ENCODE measurements at places on chromosomes 2 and 18.

- no peak for DNase-seq
Measured at GRCh38 chr2:233453916-233454315, 99.6 kb downstream of the DGKD start.

GRCh38 chr2:160299540-160299939 lies 99.5 kb upstream of the ITGB6 start:
- peak; percentile 35 for DNase-seq

DNA sequence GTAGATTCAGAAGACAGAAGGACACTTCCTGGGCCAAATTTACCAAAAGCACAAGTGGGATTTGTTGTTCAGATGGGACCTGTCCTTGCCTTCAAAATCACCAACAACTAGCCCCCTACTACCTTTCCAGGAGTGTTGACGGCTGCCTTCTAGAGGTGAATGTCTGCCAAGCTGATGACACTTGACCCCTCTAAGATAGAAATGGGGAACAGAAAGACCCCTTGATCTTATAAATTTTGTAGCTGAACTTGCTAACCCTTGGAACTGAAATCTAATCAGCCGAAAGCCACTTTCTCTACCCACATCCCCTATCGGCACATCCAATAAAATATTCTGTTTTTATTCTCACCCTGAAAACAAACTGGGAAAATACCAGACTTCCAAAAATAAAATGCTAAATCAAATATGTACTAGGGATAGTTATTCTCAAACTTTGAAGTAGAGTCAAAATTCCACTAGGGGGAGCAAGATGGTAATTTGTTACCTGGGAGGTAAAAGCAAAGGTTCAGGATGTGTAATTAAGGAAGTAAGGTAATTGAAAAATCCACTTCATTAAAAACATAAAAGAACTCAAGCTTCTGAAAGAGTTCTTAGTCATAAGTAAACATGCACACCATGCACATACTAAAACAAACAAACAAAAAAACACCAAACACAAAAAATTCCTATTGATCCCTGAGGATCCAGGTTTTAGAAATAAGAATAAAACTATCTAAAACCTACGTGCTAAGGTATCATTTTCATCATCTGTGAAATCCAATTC lies 119.2 kb downstream of the ANKRD44 start:
- DNase-seq: no peak

DNA sequence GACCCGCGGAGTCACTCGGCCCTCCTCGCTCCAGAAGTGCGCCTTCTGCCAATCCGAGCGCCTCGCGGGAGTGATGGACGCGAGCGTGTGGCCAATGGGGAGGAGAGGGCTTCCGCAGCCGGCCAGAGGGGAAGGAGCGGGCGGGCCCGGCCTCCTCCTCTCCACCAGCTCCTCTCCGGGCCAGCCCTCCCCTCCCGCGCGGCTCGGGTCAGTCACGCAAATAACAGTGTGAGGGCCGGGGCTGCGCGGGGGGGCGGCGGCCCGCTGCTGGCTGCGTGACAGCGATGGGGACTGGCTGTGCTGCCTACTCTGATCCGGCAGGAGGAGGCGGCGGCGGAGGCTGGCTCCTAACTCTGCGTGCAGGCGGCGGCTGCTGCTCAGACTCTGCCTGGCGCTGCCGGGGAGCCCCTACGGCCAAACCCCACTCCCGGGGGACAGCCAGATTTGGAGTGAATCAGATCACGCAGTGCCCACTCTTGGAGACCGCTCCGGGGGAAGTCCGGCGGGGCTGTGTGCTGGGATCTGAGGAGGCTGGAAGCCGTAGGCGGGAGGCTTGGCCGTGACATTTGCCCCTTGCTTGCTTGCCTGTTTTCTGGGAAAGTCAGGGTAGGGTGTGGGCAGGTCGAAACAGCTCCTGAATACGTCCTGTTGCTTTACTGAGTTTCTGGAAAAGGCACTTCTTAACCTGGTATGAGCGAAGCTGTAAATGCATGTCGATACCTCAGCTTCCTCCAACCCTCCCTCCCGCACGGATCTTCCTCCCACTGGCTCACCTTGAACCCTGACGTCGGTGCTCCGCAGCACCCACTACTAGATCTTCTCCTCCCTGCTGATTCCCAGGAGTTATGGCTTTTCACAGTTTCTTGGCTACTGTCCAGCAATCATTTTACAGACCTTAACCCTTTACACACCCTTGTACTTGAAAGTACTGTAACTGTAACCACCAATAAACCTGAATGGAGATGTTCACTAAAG lies 97.9 kb upstream of the SERTAD2 start:
- peak; percentile 27 for DNase-seq

GRCh38 chr2:1169291-1169949 lies 218.8 kb downstream of the SNTG2 start:
- no peak for DNase-seq

- DNase-seq: no peak
Measured at GRCh38 chr2:201127152-201127511, 11.2 kb downstream of the CFLAR start.

GRCh38 chr2:136497709-136498108 lies 267.6 kb upstream of the THSD7B start:
- no peak for DNase-seq

DNA sequence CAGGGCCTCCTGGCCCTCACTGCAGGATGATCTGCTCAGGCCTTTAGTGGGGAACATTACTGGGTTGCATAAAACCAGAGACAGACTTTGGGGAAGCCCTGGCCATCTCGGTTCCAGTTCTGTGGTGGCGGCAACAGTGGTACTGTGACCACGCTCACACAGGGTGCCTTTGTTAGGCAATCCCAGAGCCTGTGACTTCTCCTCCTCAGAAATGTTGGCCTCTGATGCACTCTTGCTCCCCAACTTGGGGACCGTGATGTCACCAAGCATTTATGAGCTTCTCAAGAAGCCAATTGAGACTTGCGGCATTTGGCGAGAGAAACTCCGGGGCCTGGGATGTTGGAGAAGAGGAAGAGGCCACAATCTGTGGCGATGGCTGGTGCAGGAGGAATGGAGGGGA lies 80.9 kb upstream of the PKDCC start:
- DNase-seq: no peak

DNA sequence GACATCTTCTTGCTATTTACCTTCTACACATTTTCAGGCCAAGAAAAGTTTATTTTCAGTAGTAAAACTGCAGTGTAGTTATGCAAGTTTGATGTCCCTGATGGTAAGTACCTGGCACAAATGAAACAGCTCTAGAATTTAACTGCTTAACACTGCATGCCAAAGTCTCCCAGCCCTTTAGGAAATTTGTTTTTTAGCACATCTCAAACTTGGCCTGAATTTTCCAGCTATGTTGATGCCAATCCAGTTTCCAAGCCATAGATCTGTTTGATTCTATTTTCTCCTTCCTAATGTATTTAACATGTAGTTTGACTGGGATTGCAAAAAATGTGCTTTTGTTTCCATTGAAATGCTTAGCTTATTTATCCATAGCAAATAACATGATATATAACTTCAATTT lies 29.3 kb upstream of the ZNF385B start:
- DNase-seq: no peak

DNA sequence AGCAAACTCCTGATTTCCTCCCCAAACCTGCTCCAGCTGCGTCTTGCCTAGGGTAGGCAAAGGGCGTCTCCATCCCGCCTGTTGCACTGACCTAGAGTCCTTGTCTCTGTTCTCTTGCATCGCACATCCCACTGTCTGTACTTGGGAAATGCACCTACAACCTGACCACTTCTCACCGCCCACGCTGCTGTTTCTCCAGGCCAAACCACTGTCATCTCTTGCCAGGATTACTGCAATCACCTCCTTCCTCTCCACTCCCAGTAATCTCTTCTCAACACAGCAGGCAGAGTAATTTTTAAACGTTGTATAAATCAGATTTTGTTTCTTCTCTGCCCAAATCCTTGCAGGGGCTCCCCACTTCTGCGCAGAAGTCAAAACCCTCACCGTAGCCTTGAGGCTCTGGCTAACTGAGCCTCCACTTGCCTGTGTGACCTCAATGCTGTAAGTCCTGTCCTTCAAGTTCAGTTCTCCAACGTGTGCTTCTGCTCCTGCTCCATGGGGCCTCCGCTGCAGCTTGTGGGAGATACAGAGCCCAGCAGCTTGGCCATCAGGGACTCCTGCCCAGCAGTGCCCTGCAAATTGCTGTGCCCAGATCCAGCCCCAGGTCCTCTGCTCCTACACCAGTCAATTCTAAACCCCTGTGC lies 27.7 kb upstream of the SEMA4C start:
- no peak for DNase-seq

GRCh38 chr2:101956465-101957438 lies 35.0 kb upstream of the IL1R2 start:
- no peak for DNase-seq

GRCh38 chr2:216034065-216034464 lies 20.7 kb upstream of the MREG start:
- DNase-seq: peak; percentile 78

DNA sequence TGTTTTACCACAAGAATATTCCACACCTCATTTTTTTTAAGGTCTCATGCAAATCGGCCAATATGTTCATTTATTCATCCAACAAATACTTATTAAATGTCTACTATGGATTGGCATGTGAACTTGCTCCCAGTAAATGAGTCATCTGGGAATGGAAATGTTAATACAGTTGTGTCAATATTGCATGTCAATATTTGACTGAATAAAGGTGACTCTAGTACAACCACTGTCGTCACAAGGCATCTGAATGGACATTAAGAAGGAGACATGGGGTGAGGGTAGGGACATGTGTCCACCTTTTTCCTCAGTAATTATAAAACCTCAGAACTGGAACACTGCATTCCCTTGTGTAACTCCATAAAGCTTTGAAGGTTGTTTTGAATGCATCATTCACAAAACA lies 365.4 kb downstream of the ADCYAP1 start:
- DNase-seq: no peak

DNA sequence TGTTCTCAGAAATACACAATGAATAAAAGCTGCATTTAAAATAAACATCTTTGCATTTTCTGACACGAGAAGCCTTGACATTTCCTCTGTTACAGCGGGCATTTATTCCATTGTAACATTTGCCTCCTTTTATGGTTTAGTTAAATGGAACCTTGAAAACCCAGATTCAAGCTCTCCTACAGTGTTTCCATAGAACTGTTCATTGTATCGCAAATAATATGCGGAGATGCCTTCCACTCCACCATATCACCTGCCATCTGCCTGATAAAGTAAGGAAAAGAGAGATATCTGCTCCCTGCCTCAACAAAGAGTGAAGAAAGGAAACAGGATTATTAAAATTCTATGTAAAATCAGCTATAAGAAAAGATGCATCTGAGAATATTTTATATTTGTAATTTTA lies 69.8 kb downstream of the CDH19 start:
- DNase-seq: no peak

DNA sequence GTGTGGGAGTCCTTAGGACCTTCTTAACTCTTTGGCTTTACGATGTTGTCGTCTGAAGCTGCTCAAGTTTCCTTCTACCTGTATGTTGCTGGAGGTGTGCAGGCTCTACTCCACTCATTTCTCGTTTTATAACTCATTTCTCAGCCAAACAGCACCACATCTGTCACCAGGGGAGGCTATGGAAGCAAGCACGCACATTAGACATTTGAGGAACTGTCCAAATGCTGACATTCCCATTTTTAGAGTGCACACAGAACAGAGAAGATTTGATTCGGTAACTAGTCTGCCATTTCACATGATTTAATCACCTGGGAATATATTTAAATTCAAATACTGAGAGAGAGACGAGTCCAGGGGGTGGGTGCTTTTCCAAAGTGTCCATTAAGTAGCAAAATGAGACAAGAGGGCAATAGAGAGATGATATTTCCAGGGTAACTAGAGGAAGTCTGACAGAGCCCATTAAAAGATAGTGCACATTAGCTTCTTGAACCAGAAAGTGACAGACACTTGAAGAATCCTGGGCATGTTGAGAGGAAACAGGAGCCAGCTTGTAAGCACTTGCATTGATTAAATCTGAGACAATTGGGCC lies 793.3 kb downstream of the TDRD15 start:
- no peak for DNase-seq

- no peak for DNase-seq
Measured at GRCh38 chr18:44096016-44096415, 584.7 kb upstream of the SETBP1 start.

- no peak for DNase-seq
Measured at GRCh38 chr2:30346471-30347169, 100.4 kb upstream of the LCLAT1 start.

DNA sequence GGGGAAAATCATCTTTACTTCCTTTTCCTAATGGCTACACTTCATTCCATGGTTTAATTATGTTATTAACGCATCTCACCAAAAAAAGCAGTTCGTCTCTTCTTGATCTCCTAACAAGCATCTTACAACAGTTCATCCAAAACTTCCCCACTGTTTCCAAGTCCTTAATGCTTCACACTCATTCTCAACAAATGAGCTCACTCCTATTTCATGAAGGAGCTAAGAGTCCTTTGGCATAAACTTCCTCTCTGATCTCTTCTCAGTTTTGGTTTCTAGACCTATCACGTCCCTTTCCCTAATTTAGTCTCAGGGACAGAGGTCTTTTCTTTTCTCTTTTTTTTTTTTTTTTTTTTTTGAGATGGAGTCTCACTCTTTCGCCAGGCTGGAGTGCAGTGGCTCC lies 205.9 kb upstream of the SLC39A10 start:
- DNase-seq: no peak

DNA sequence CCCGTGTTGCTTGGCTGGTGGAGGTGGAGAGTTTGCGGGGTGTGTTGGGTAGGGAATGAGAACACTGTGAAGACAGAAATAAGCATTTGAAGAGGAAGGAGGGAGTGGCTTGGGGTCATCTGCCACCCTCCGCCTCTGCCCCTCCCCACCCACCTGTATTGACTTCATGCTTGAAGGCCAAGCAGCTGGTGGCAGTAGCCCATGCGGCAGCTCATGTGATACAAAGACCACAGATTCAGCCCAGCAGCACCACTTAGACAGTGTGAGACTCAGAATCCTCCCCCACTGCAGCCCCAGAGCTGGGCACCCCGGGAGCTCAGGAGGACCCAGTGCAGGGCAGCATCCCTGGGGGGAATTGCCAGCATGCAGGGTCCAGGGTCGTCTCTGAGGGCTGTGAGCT lies 15.4 kb downstream of the NPPC start:
- no peak for DNase-seq

DNA sequence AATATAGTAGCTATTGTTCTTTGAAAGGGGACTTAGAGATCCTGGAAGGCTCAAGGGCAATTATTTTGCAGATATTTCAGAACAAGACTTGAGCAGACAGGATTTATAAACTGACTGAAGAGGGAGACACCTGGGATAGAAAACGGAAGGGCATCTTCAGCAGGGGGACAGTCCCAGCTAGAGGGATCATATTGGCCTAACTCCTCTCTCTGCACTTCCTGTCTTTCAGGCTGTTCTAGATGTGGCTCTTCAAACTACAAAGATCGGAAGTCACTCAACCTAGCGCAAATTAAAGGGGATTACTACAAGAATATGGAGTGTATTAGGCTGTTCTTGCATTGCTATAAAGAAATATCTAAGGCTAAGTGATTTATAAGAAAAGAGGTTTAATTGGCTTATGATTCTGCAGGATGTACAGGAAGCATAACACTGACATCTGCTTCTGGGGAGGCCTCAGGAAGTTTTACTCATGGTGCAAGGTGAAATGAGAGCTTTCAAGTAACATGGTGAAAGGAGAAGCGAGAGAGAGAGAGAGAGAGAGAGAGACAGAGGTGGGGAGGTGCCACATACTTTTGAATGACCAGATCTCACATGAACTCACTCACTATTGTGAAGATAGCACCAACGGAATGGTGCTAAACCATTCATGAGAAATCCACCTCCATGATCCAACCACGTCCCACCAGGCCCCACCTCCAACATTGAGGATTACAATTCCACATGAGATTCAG lies 5.3 kb upstream of the CTIF start:
- DNase-seq: no peak

GRCh38 chr18:21457179-21457535 lies 143.3 kb downstream of the ESCO1 start:
- DNase-seq: no peak

Data from brain microvascular endothelial cell (primary cell).